Stimulated activated CD8-positive, alpha-beta memory T cell treated with anti-CD3 and anti-CD28 coated beads, Interleukin-2, amount 100 ng/mL, for 1 hour (primary cell): ENCODE measurements at places on chromosomes 3 and 15.

GRCh38 chr15:92652576-92652966 lies 3.0 kb downstream of the FAM174B start:
- DNase-seq, result no peak

- DNase-seq, result no peak
These were observed 67.2 kb upstream of the DLG1 start for GRCh38 chr3:197365586-197365985.

- no peak for DNase-seq
These were observed 799.9 kb downstream of the AGBL1 start for GRCh38 chr15:86879250-86880229.

DNA sequence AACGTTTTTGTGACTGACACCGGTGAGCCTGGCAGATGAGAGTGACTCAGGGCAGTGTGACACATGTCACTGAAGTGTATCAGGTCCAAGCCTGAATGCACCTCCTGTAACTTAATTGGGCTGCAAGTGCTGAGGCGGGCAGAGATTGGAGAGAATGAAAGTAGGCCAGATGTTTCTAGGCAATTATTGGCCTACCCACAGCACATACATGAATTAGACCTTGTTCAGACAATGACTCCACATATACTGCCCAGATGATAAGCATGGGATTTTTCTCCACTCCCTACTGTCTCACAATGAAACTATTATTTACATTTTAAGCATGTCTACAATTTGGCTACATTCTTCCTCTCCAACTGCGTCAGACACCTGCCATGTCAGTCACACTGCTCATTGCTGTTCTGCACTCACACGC lies 187.3 kb upstream of the ZNF385D start:
- no peak for DNase-seq

GRCh38 chr3:189292667-189293484 lies 121.1 kb downstream of the TPRG1 start:
- no peak for DNase-seq

- DNase-seq, result peak; percentile 15
These were observed 42.0 kb upstream of the SKOR1 start for GRCh38 chr15:67783303-67783702.

DNA sequence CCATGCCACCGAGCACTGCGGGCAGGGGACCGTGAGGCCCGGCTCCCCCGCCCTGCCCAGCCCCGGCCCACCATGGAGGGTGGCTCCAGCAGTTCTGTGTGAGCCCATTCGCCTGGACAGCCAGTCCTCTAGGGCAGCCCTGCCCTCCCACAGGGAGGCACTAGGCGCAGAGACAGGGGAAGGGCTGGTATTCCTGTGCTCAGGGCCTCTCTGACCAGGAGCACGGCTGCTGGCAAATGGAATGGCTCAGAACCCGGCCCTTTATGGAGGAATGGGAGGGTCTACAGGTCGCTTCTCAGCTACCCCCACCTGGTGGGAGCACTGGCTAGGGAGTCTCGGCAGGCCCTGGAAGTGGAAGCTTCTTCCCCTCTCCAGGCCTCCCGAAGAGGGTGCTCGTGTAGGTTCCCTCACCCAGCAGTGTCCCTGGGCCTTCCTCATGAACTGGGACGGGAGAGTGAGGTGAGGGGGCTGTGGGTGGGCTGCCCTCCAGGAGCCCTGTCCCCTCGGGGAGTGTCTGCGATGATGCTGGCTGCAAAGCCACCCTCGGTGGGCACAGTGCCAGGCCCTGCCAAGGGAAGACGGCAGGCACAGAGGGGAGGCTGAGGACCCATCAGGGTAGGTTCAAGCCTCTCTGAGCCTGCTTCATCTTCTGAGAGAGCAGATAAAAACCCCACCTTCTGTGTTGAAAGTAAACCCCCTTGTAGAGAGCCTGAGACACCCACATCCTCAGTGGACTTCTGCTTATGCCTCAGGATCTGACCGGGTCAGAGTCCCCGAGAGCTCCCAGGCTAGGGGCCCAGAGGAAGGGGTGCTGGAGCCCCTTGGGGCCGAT lies 1.5 kb downstream of the MELTF start:
- DNase-seq, result no peak

- DNase-seq, result no peak
These were observed 68.0 kb downstream of the MRPL46 start for GRCh38 chr15:88399021-88399685.

DNA sequence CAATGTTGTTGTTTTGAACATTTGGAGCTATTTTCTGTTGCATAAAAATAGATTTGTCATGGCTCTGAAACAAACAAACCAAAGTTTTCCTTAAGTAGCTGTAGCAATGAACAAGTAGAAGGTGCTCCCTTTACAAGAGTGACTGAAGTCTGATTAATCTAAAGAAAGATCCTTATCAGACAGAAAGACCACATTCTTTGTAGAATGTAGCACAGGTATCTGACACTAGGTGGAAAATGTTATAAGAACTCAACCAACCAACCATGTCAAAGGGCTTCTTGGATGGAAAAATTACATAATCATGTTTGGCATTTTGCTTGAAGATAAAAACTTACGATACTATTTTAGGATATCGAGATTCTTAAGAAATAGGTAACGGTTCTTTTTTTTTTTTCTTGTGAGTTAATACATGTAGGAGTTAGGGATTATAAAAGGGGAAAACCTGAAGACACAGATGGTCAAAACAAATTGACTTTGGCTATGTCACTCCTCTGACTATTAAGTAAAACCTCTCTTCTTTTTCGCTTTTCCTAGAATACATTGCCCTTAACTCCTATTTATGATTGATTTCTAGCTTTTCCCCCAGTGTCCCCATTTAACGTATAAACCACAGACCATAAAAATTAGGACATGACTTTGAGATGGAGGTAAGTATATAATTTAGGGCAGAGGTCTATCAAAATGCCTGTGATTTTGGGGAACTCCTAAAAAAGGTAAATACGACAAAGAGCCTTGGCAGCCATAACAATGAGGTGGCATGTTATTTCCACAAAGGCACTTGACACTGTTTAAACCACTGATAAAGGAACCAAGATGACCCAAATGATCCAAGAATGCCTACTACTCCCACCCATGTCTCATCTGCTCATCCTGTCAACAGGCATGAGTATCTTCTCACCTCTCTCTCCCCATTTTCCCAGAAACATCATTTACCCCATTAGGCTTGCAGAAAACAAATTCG lies 72.0 kb downstream of the CCR4 start:
- DNase-seq, result no peak

DNA sequence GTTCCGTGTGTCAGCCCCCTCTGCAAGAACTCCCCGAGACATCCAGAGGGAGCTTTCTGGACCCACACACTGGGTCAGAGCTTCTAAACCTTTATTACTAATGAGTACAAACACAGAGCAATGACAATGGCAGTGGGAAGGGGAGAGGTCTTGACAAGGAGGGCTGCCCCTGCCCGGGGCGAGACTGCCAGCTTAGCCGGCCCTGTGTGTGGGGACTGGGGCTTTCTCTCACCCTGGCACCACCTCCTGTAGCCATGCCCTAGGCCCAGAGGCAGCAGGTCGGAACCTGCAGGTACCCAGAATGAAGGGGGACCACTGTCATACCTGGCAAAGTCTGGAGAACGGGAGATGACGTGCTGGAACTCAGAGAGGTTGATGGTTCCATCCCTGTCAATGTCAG lies 3.1 kb downstream of the CIB1 start:
- no peak for DNase-seq

DNA sequence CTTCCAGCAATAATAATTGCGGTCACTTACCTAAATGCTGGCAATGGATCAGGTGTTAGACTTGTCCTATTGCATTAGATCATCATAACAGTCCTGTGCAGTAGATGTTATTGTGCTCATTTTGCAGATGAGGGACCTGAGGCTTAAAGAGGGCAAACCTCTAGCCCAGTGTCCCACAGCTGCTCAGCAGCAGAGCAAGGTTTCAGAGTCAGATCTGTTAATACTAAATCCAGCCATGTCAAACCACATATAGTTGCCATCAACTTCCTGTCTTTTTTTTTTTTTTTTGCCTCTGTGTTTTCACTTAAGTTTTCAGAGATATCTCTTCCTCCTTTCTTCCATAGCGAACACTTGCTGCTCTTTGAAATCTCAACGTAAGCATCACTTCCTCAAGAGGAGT lies 12.1 kb downstream of the FEZF2 start:
- DNase-seq, result no peak

GRCh38 chr3:31988271-31988670 lies 6.7 kb downstream of the ZNF860 start:
- no peak for DNase-seq

DNA sequence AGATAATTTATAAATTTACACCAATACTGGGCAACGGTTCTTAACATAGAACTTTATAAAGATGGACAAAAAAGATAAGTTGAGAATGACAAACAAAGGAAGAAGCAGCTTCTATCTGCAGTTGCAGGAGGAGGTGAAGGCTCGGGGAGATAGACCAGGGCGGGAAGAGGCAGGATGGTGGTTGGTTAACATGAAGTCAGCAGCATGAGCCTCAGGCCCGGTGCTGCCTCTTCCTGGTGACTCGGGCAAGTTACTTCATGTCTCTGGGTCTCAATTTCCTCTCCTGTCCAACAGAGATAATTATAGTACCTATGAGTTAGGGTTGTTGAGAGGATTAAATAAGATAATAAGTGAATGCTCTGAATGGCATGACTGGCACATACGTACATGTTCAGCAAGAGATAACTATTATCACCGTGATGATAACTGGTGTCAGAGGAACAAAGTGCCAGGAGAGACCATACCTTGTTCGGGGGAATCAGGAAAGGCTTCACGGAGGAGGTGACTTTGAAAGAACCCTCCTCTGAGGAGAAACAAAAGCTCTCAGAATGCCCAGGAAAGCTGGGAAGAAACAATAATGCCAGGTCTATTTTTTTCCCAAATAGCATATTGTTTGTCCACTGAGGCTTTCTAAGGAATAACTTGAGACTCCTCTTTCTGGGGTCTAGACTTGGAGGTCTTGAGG lies 4.4 kb downstream of the PAK6 start:
- no peak for DNase-seq

DNA sequence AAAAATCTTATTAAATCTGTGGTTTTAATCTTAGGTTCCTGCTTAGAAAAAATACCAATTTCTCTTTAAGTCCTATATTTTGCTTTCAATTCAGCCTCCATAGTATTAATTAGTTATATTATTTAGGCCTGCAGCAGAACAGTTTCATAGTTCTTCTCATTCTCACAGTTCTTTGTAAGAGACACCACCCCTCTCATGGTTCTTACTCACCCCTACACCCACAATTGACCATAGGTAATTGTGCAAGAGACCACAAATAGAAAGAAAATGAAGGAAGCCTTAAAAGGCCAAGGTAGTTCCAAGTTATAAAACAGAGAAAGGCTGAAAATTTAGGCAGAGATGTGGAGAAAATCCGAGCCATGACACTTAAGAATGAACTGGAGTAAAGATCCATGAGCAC lies 415.3 kb downstream of the TIGIT start:
- DNase-seq, result no peak

DNA sequence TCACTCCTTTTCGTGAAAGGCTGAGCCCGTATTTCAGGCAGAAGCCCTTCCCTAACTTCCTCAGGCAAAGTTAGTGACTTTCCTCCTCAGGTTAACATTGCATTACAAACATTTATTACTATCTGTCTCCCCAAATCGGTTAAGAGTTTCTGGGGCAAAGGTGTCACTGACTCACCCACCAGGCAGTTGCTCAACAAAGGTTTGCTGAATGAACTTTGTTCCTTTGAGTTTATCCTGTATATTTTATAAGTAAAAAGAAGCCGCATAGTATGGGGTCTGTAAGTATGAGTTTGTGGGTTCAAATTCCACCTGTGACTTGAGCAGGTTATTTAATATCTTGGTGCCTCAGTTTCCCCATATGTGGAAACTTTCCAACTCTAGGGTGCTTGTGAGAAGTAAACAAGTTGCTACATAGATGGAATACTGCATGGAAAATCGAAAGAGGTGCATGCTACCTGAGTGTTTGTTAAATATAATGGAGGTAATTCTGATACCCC lies 177.7 kb downstream of the THRB start:
- DNase-seq, result no peak

DNA sequence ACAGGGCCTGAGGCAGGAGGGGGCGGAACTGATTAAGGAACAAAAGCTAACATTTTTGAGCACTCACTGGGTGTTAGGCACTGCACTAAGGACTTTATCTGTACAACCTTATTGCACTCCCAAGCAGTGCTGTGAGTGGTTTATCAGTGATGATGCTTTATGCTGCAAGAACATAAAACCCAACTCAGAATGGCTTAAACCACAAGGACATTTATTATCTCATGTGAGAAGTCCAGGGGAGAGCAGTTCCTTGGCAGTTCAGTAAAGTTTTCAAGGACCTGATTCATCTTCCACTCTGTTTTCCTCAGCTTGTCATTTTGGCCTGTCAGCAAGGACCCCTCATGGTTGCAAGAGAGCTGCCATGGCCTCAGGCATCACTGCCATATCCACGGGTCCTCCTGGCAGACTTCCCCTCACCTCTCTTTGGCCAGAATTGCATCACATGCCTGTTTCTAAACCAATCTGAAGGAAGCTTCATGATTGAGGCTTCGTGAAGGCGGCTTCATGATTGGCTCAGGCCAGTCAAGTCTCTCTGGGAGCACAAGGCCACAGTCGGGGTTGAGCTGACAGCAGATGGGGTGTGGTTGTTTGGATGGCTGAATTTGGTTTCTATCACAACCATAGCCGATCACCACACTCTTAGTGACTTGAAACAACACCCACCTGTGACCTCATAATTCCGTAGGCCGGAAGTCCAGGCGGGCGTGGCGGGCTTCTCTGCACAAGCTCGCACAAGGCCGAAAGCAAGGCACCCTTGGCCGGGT lies 15.8 kb downstream of the EFCC1 start:
- no peak for DNase-seq

GRCh38 chr15:66897416-66897815 lies 168.0 kb upstream of the SMAD3 start:
- no peak for DNase-seq

- DNase-seq, result no peak
These were observed 87.5 kb upstream of the PLXNA1 start for GRCh38 chr3:126895178-126896066.

- DNase-seq, result no peak
These were observed 14.9 kb downstream of the CBLB start for GRCh38 chr3:105853801-105854432.

- DNase-seq, result no peak
These were observed 35.9 kb upstream of the PTPN23 start for GRCh38 chr3:47344971-47345370.

DNA sequence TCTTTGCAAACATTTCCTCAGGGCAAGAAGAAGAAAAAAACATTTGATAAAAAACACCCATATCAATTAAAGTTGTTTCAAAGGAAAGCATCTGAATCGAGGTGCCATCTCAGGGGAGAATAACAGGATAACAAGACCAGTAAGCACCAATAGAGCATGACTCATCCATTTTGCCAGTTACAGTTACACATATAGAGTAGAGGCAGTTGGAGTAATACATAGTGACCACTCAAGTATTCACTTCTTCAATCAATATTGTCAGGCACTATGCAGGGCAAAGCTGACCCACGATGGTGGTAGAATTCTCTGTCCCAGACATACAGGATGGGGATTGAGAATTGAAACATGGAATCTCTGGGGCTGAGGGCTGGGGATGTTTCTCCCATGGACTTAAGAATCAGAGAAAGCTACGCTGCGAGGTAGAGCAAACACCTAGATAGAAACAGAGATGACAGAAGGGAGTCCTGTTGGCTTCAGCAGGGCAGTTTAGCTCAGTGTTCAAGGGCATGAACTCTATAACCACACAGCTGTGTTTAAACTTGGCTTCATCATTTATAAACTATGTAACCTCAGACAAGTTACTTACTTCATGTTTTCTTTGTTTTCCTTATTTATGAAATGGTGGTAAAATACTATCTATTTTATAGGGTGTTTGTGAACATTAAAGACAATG lies 186.4 kb upstream of the NANOGP8 start:
- DNase-seq, result no peak

GRCh38 chr3:169701457-169701856 lies 37.9 kb upstream of the MECOM start:
- no peak for DNase-seq
